Hair follicle dermal papilla cell (primary cell): ENCODE measurements at places on chromosomes 3 and 15. TPM values are rescaled to one million over a fixed set of nuclear protein-coding genes. Genes with fewer than 3 reads are reported as not detected.

DLL4 gene
- 0.16 TPM in 1 of 2 replicates, not detected in the other for total RNA-seq

PLA2G4E gene
- total RNA-seq: not detected in 2 replicates

LAMB2 gene
- 373 and 453 TPM in 2 replicates for total RNA-seq

EBLN2 gene
- total RNA-seq: 5.2 and 6.5 TPM in 2 replicates

TPRG1 gene
- total RNA-seq: 0.97 and 1.8 TPM in 2 replicates

GOLGA8G gene
- under 0.01 TPM in 1 of 2 replicates, not detected in the other for total RNA-seq

IFT57 gene
- 44.0 and 46.0 TPM in 2 replicates for total RNA-seq

TP63 gene
- 0.49 and 1.1 TPM in 2 replicates for total RNA-seq

C3orf49 gene
- not detected in 2 replicates for total RNA-seq

LRRC31 gene
- not detected in 2 replicates for total RNA-seq

CCR3 gene
- total RNA-seq: not detected in 2 replicates

OSBPL10 gene
- total RNA-seq: 10.2 and 16.9 TPM in 2 replicates

EIF1B gene
- 9.2 and 10.2 TPM in 2 replicates for total RNA-seq

TJP1 gene
- total RNA-seq: 62.1 and 67.3 TPM in 2 replicates

SLC28A1 gene
- total RNA-seq: not detected in 2 replicates
